SW 1271 (cell line): ENCODE measurements at places on chromosomes 16 and 17.

GRCh38 chr17:64974750-64975317, 55.6 kb upstream of the LRRC37A3 start:
- DNase-seq: no peak

DNA sequence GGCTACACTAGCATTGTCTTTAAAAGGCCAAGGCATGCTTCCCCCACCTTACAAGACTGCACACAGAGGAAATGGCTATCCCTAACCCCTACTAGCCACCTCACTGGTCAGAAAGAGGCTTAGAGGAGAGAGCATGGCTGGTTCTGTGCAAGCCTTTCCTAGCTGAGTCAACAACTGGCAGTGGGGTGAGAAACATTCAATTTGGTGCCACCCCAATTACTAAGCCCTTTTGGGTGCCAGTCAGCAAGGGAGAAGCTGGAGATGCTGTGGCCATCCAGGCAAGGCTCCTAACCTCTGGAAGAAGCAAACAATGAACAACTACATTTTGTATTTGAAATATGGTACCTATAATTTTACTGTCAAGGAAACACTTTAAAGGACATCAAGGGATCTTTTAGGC, 4.7 kb upstream of the KAT7 start:
- no peak for DNase-seq

DNA sequence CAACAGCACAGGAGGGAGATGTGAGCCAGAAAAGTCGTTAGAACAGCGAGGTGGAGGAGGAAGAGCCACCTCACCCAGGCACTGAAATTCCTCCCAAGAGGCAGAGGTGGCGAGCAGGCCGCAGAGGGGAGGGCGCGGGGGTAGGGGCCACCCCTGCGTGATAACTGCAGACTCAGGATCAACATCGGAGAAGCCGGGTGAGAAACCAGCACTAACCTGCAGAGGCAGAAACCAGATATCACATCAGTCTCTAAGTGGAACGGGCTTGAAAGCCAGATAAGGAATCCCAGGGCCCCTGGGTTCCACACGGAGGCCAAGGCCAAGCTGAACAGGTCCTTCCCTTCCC, 39.4 kb upstream of the ZC3H18 start:
- no peak for DNase-seq

GRCh38 chr17:6867849-6868248, 36.3 kb upstream of the TEKT1 start:
- no peak for DNase-seq

- DNase-seq: no peak
These were observed 50.8 kb upstream of the CDR2 start for GRCh38 chr16:22425036-22425801.

DNA sequence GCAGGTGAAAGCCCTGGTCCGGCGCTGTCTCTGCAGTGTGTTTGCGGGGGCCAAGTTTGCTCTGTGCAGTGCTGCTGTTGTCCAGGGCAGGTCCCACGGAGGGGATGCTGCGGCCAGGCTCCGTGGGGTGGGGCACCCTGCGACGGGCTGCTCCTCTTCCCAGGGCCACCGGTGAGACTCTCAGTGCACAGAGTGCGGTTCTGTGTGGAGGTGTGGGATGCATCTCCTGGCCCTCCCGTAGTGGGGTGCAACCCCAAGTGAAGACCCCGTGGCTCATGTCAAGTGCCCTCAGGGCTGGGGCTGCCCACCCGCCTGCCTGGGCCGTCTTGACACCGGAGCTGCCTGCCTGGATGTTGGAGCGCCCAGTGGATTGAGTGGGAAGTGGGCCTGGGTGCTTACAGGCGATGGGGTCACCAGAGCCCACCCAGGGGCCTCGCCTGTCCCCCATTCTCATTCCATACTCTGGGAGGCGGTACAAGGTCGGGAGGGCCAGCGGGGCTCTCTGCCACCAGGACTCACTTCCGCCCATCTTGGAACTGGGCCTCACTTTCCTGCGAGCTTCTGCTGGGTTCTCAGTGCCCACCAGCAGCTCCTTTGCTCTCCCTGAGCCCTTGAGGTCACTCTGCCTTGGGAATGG, 119.9 kb downstream of the BANP start:
- DNase-seq: no peak

DNA sequence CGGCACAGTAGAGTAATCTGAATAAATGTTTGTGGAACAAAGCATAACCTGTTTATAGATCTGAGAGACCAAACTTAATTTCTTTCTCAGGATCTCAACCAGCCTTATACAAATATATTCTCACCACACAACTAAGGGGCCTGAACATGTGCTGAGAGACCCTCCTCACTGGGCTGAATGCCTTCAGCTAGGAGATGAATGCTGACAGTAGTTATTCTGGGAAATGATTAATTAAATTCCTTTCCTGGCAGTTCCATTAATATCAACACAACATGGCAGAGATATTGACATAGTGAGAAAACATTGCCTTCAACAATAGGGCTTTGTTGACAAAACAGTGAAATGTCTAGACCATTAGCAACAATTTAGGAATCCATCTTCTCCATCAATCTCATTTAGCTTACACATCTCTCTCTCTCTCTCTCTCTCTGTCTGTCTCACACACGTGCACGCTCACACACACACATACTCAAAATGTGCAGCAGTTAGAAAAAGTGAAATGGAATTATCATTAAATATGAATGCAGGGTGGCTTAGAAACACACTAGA, 780.8 kb upstream of the CDH8 start:
- DNase-seq: no peak

GRCh38 chr17:47829870-47830269, 1.5 kb downstream of the MRPL10 start:
- no peak for DNase-seq

- DNase-seq: no peak
These were observed 10.1 kb downstream of the GSG1L start for GRCh38 chr16:28053461-28053860.

DNA sequence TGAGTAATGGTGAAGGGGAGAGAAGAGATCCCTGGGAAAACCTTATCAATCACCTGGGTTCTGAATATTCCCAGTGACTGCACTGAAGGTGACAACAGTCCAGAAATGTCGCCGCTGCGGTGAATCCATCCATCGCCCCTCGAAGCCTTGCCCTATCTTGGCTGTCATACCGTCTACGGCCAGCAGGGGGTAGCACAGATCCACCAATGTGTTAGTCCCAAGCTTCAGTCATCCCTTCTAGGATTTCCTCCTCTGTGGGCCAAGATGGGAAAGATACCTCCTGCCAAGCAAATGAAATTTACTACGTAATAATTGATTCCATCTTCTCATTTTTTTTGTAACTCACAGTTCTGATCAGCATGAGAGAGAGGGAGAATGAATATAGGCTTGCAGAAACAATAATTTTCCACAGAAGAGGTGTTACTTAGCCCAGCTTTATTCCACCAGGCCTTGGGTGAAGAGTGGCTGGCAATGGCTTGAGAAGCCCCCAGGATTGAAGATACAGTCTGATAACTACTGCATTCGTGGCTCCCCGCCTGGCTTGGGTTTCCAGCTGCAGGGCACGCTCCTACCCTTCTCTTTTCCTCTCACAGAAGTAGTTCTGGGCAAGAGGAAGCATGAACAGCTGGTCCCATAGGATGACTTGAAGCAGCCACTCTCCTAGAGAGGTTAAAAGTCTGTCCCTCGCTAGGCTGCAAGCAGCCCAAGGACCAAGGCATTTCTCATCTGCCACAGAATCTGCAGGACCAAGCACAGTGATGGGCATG, 2.6 kb upstream of the FMNL1 start:
- DNase-seq: peak; percentile 75

DNA sequence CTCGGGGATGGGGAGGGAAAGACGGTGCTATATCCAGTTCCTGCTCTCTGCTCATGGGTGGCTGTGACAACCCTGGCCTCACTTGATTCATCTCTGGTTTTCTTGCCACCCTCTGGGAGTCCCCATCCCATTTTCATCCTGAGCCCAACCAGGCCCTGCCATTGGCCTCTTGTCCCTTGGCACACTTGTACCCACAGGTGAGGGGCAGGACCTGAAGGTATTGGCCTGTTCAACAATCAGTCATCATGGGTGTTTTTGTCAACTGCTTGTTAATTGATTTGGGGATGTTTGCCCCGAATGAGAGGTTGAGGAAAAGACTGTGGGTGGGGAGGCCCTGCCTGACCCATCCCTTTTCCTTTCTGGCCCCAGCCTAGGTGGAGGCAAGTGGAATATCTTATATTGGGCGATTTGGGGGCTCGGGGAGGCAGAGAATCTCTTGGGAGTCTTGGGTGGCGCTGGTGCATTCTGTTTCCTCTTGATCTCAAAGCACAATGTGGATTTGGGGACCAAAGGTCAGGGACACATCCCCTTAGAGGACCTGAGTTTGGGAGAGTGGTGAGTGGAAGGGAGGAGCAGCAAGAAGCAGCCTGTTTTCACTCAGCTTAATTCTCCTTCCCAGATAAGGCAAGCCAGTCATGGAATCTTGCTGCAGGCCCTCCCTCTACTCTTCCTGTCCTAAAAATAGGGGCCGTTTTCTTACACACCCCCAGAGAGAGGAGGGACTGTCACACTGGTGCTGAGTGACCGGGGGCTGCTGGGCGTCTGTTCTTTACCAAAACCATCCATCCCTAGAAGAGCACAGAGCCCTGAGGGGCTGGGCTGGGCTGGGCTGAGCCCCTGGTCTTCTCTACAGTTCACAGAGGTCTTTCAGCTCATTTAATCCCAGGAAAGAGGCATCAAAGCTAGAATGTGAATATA, 4.8 kb upstream of the LASP1NB start:
- no peak for DNase-seq

DNA sequence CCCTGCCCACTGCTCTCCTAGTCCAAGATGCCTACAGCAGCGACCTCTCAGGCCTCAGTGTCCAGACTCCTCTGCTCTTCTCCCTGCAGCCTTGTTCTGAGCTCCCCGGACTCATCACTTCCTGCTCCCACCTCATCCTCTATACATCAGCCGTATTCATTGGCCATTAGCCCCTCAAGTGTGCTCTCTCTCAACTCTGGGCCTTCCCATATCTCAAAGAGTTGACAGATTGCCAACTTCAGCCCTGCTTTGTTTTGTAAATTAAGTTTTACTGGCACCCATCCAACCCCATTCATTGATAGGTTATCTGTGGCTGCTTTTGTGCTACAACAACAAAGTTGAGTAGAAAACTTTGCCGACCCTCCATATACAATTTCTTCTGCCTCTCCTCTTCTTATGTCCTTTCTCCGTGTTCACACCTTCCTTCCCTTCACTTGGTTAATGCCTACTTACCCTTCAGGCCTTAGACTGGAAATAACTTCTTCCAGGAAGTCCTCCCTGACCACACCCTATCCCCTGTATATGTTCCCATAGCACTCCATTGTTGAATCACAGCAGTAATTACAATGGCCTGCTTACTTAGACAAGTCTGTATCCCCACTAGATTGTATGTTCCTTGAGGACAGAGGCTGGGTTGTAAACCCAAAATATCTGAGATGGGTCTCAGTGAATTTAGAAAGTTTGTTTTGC, 63.4 kb upstream of the TANC2 start:
- DNase-seq: no peak

DNA sequence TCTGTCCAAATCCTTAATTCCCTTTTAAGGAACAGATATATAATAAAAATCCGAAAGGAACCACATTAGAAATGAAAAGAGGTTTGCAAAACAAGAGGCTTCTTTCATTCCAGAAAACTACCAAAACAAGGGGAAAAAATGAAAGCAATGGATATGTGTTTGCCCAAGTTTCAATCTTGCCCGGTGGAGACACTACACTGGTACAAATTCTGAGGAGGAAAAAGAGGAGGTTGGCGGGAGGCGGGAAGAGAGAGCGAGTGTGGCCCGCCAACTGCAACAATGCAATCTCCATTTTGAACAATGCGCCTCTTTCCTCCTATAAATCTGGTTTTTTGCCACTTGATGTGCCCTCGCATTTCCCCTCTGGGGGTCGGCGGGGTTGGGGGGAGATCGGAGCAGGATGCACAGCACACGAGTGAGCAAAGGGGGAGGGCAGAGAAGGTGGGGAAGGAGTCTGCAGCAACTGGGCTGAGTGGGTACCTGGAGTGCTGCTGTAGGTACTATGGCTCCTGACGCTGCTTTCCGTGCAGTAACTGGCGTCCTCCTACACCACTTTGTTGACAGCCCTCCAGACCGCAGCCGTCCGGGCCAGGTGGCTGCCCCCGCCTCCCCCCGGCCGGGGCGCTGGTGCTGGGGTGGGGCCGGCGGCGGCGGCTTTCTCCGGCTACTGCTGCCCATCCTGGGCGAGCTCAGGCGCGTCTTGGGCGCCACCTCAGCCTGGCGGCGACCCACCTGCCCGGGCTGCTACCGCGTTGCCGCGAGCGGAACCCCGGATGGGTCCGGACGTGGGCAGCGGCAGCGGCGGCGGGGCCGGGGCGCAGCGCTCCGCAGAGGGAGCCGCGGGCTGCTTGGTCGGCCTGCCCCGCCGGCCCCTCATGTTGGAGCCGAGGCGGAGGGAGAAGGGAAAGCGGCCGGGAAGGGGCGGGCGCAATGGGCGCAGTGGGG, 93.8 kb upstream of the PLEKHM1 start:
- DNase-seq: no peak

DNA sequence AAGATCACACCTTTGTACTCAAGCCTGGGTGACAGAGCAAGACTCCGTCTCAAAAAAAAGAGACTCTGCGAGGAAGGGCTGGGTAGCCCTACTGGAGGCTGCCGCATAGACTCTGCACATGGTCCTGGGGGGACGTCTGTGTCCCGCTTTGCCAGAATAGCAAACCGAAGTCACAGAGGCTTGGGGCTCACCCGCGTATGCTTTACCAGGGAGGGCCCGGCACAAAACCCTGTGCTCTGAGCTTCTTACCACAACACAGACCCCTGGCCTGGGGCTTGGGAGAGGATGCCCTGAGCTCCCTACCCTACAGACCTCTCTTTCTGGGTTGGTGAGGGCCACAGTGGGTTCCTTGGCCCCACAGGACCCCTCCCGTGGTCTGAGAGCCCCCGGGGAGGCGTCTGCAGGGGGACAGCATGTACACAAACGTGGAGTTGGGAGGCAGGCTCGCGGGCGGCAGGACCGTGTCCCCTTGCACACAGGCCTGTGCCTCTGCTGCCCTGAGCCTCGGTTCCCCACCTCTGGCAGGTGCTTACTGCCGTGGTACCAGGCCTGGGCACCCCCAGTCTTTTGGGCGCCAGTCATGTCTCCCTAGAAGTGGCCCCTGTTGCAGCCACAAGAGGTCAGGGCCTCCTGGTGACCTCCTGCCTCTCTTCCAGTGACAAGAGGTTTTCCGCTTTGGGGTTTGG, 13.8 kb downstream of the CPNE7 start:
- DNase-seq: no peak

GRCh38 chr16:58636466-58636865, 6.8 kb upstream of the CNOT1 start:
- no peak for DNase-seq

DNA sequence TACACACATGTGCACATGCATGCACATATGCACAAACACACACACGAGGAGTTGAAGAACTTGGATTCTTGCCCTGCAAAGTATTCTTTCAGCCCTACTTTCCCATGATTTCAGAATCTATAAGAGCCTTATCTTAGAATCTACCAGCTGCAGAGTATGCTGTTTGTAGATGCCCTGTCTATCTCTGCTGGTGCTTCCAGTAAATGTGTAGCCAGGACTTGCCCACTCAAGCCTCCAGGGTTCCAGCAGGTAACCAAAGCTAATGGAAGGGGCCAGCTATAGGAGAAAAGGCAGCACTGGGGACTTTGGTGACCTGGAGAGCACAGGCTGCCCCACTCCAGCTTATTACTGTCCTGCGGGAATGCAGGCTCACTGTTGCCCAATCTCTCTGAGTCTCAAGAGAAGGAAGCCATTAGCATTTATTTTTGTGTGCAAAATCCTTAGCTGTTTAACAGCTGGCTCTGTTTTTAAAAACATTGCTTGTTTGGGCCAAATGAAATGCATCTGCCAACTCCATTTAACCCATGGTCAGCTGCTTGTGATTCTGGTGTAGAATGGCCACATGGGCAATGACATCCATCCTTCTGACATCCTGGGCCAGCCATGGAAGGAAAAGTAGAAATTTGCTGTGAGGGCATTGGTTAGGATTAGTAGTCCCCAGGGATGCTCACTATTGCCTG, 28.6 kb upstream of the XYLT1 start:
- DNase-seq: no peak
